ENCODE measurements at places on chromosomes 2 and 18.
A peak's percentile ranks its signal among the peaks of the same experiment; 100 is the strongest.

DNA sequence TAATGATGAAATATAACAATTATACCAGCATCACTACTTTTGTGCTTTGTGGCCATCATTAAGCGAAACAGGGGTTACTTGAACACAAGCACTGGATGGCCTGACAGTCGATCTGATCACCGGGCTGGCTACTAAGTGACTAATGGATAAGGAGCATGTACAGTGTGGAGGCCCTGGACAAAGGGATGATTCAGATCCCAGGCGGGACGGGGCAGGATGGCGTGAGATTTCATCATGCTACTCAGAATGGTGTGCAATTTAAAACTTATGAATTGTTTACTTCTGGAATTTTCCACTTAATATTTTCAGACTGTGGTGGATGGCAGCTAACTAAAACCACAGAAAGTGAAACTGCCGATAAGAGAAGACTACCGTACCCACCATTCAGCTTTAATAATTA is 7.0 kb upstream of the CLIP4 start:
- DNase-seq: no peak

GRCh38 chr18:657311-658000 is at the start of gene TYMS:
Gene TYMS (plus strand): TSS chr18:657653. CDS start chr18:657743, 90 bp downstream.
- DNase-seq: peak; percentile 22

GRCh38 chr2:40300391-40300790 is 151.5 kb downstream of the SLC8A1 start:
- no peak for DNase-seq

DNA sequence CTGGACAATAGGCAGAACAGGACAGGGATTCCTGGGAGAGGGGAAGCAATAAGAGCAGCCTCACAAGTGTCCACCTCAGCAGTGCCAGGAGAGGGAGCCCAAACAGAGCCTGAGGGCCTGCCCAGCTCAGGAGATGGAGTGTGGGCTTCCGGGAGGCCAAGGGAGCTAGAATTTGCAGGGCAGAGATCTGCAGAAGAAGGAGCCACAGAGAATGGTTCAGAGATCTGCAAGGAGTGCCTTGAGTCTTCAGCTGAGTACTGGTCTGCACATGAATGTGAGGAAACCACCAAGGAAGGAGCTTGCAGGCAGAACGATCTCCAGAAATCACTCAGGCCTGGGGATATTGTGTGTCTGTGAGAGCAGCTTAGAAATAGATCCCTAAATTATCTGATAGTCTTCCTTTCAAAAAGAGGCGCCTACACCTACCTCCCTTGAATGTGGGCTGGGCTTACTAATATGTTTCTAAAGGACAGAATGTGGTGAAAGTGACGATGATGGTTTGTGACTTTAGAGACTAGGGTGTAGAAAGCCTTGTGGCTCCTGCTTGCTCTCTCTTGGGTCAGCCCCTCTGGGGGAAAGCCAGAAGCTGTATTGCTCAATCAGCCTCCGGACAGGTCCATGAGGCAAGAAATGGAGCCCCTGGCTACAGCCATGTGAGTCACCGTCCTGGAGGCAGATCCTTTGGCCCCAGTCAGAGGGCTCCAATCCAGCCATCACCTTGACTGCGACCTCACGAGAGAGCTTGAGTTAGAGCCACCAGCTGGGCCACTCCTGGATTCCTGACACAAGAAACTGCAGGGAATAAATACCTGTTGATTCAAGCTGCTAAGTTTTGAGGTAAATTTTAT is 7.6 kb upstream of the LPIN1 start:
- DNase-seq: no peak

- no peak for DNase-seq
Observed at GRCh38 chr18:2857491-2858131, 10.8 kb downstream of the EMILIN2 start.

DNA sequence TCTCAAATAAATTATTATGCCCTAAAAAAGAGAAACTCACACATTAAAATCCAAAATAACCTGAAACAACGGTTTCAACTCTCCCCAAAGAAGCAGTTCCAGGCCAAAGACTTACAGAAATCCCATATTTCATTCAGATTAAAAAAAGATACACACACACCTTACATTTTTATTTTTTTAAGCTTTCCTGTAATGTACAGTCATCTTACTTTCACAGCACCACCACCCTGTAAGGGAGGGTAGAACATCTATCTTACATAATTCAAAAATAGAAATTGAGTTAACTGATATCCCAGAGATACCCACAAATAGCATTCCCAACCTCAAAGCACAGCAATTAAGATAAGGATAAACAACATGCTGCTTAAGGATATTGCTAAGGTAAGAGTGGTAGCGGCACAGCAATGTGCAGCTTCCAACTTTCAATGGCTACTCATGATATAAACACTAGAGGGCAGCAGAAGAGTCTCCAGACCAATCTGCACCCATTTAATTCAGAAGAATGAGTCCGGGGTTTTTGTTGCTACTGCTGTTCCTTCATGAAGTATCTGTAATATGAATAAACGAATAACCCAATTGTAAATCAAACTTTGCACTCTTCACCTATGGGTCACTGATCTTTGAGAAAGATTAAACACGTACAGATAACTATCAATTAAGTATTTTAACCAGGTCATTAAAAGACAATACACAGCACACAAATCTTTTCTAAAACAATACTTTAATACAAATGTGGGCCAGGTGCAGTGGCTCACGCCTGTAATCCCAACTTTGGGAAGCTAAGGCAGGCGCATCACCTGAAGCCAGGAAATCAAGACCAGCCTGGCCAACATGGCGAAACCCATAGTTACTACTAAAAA is 11.3 kb downstream of the GFPT1 start:
- no peak for DNase-seq

- DNase-seq: no peak
Observed at GRCh38 chr2:156826341-156826933, 390.3 kb downstream of the GPD2 start.

GRCh38 chr18:8778386-8778785 is 73.0 kb downstream of the MTCL1 start:
- no peak for DNase-seq

DNA sequence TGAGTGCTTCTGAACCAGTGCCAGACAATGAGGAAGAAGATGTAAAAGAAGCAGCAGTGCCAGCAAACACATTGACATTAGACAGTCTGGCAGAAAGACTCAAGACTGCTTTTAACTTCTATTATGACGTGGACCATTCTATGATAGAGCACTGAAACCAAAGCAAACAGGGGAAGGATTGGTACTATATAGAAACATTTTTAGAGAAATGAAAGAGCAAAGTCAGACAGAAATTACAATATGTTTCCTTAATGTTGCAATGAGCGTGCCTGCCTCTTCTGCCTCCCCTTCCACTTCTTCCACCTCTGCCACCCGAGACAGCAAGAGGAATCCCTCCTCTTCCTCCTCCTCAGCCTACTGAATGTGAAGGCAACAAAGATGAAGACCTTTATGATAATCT is 39.7 kb downstream of the DHX57 start:
- DNase-seq: no peak

DNA sequence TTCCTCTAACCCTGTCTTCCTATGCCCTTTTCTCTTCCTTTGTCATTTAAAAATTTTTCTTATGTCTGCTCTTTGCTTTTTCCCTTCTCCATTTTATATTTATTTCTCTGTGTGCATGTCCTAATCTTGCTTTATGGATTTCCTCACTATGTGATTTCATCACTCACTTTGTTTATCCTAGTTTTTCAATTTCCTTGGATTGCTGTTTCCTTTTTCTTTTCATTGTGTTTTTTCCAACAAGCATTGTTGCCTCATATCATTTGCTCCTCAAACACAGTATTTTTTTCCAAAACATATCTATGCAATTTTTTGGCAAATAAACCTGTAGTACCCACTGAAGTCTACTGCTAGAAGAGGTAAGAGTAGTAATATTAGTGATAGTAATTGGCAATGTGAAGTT is 67.4 kb upstream of the PNPT1 start:
- DNase-seq: no peak

- DNase-seq: no peak
Observed at GRCh38 chr18:22173221-22173927, 4.0 kb downstream of the GATA6 start.

DNA sequence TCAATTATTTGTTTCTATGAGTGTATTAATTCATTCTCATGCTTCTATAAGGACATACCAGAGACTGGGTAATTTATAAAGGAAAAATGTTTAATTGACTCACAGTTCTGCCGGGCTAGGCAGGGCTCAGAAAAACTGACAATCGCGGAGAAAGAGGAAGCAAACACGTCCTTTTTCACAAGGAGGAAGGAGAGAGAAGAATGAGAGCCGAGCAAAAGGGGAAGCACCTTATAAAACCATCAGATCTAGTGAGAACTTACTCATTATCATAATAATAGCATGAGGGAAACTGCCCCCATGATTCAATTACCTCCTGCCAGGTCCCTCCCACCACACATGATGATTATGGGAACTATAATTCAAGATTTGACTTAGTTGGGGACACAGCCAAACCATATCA is 294.0 kb downstream of the DSC3 start:
- no peak for DNase-seq

DNA sequence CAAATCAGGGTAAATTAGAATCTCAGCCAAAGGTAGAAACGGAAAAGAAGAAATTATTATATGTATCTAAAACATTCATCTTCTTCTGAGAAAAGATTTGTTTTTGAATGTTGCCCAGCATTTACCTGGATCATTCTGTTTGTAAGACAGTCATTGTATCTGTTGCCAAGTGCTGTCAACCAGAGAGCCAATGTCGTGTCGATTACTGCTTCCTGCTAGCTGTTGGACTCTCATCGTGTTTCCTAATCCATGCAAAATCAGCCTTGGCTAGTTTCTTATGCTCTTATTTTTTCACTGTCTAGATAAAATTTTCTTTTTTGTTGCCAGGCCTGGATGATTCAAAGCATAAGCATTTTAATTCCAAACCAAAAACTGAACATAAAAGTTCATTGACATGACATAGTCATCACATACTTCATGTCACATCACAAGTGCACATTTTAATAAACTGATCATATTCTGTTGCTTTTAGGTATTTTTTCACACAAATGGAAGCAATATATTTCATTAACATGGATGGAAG is 202.3 kb downstream of the KCNH7 start:
- no peak for DNase-seq

DNA sequence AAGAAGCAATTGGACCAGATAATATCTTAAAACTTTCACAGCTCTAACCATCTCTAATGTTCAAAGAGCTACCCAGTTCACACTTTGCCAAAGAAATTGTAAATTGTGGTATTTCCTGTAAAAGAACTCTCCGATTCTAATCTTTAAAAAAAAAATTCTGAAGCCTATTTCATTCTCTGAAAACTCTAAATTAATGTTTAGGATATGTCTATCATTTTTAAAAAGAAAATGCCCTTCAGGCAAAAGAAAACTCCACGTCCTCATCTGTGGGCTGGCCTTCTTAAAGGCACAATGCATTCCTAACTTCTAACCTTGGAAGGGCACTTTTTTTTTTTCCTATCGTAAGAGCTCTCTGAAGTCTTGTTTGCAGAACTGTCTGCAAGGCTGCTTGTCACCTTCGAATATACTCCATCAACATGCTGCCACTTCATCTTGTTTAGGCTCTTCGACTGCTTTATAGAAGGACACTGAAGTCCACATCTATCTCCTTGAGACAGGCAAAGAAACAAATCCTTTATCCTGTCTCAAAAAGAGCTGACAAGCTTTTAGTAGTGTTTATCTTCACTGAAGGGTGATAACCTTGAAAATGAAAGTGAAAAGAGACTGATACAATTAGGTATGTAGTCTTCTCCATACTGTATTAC is 124.3 kb upstream of the SLC39A10 start:
- DNase-seq: no peak

GRCh38 chr2:237868631-237869342 is 9.4 kb downstream of the RAMP1 start:
- no peak for DNase-seq

GRCh38 chr2:203934041-203934492 is 2.5 kb upstream of the ICOS start:
- DNase-seq: peak; percentile 54

GRCh38 chr2:205745661-205746419 is 63.5 kb downstream of the NRP2 start:
- no peak for DNase-seq

GRCh38 chr18:55337908-55338521 is 250.0 kb downstream of the TCF4 start:
- DNase-seq: no peak

- no peak for DNase-seq
Observed at GRCh38 chr2:133415210-133415876, 152.9 kb downstream of the NCKAP5 start.

- no peak for DNase-seq
Observed at GRCh38 chr18:37709740-37710139, 144.1 kb upstream of the CELF4 start.

DNA sequence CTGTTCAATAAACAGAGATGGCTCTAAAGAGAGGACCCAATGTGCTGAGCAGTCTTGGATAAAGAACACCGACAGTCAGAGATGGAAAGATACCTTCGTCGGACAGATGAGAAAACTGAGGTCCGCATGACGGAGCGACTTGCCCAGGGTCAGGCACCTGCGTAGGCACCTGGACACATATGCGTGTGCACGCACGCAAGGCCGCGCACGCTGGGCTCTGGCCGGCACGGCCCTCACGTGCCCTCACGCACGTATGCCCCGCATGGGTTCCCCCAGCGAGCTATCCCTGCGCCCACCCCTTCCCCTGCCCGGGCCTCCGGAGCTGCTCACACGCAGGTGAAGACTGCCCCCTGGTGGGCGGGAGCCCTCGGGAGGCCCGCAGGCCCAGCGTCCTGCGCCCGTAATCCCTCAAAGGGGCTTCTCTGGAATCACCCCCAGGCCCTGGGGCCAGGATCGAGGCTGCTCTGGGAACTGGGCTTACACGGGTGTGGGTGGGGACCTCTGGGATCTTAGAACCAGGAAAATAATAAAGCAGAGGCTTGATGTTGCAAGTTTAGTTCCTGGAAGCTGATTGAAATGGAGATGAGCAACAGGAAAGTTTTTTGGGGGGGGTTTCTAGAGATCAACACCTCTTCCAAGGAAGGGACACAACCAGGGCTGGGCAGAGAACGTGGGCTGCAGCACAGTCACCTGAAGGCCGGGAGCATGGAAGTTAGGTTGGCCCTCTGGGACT is 246.3 kb downstream of the TNS1 start:
- DNase-seq: peak; percentile 63

GRCh38 chr18:48859311-48860268 is 91.2 kb downstream of the SMAD7 start:
- DNase-seq: no peak

- no peak for DNase-seq
Observed at GRCh38 chr2:112879491-112880041, 31.4 kb upstream of the IL37 start.

GRCh38 chr2:231062776-231063175 is 6.1 kb downstream of the PSMD1 start:
- no peak for DNase-seq
